ENCODE measurements at places on chromosomes 3 and 15.
A peak's percentile ranks its signal among the peaks of the same experiment; 100 is the strongest.

DNA sequence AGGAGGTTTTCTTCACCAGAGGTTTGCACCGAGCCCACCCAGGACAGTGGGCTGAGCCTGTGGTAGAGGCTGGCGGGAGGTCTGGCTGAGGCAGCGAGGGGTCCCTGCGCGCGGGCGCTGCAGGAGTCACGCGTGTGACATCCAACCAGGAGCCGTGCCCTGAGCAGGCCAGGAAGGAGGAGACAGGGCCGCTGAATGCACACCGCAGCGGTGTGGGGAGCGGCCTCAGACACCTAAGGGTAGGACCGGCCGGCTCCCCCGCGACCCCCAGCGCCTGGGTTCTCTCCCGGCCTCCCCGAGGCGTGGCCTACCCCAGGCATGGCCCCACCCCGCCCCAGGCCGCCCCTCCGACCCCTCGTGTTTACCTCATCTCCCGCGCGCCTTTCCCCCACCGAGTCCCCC is 412 bp downstream of the SLC41A3 start:
- DNase-seq = peak; percentile 89

DNA sequence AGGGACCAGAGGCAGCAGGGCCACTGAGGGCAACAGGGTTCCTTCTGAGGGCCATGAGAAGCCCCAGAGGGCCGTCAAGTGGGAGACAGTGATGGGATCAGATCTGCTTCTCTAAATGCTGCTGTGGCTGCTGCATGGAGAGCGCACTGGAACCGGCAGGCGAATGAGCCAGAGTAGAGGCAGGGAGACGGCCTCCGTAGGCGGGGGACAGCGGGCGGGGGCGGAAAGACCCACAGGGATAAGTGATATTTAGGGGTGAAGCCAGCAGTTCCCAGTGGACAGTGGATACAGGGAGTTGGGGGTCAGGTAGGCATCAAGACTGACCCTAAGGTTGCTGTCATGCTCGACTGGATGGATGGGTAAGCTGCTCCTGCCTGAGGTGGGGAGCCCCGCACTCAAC is 45.0 kb downstream of the GLDN start:
- no peak for DNase-seq

DNA sequence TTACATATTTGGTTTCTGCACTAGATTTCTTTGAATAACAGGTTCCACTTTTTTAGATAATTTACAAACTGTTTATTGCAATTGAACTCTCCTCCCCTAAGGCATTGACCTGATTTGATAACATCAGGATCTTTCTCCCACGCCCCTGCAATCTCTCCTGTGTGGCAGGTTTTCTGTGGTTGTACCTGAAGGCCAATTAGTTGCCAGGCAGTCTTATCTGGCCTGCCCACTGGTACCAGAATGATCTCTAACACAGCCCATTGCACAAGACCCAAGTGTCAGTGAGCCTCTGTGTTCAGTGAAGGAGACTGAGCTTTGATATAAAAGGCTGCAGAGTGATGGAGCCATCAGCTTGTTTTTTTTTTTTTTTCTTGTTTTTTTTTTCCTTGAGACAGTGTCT is 3.3 kb downstream of the ACAD9 start:
- no peak for DNase-seq

DNA sequence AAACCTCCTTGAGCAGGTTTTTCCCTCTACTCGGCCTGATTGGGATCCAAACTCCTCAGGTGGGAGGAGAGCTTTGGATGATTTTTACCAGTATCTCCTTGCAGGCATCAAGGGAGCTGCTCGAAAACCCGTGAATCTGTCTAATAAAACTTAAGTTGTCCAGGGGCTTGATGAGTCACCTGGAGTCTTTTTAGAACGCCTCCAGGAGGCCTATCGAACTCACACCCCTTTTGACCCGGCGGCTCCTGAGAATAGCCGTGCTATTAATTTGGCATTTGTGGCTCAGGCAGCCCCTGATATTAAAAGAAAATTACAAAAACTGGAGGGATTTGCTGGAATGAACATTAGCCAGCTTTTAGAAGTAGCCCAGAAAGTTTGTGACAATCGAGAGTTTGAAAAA is 41.6 kb downstream of the ZBTB11 start:
- DNase-seq = no peak

DNA sequence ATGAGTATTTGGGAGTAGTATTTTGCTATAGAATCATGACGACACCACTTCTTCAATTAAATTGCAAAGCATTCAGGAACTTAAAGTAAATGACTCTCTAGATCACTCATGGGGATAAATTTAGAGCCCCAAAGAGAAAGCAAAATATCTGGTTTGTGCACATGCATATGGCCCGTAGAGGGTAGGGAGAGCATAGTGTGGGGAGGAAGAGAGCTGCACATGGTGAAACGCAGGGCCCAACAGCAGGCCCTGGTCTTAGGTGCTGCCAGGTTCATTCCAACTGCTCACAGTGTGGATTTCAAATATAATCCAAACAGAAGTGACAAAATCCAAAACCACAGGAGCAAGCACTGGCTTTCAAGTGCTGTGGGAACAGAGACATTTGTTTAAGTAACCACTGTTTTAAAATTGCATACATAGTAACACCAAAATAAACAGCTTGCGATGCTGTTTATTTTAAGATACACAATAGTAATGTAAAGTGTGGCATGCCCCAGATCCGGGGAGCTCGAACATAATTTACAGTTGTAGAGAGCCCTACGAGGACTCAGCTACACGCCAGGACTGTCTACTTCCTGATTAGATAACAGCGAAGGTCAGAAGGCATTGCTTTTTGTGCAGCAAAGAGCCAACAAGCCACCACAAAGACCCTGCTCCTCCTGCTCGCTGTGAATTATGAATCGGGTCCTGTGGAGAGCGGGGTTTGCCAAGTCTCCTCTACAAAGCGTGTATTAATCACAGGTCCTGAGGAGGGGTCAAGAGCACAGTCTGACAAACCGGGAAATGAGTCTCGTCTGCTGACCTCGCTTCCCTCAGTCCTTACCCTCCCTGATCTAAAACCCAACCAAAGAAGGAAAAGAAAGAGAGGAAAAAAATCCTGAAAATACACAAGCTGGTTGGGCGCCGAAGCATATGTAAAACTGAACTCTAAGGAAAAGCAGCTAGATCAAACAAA is 80.6 kb downstream of the MEIS2 start:
- DNase-seq = no peak

All from lower leg skin (tissue), 4 donors.